ENCODE measurements at places on chromosomes 5 and 9. TPM values are rescaled to one million over a fixed set of nuclear protein-coding genes. Genes with fewer than 3 reads are reported as not detected.

Gene IFNE
- total RNA-seq, result not detected

Gene ELOVL7
- 0.82 TPM for total RNA-seq

Gene C9
- total RNA-seq, result 1,385 TPM

Gene FOXE1
- total RNA-seq, result not detected

Gene IL33
- total RNA-seq, result 11.5 TPM

Gene CNTFR
- total RNA-seq, result 2.2 TPM

Gene SWI5
- total RNA-seq, result 10.8 TPM

All from right lobe of liver (tissue), 6 donors.